ENCODE measurements at places on chromosomes 2 and 18.

GRCh38 chr2:7012141-7012764, 95.0 kb downstream of the RNF144A start:
- no peak for DNase-seq

DNA sequence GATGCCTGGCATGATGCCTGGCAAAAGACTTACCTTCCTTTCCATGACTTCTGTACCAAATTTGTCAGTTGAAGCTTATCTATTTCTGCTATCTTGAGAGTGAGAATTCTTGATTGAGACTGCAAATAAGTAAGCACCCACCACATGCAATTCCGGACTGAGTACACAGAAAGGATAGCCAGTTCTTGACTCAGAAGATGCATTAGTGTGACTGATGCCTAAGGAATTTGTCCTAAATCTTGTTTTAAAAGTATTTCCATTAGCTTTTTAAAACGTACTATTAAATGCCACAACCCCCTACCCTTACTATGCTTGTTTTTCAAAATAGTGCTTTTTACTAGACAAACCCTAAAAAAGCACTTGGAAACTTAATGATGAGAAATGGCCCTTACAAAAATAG, 545 bp downstream of the MPP4 start:
- no peak for DNase-seq

- no peak for DNase-seq
Measured at GRCh38 chr2:96864343-96865091, 5.4 kb downstream of the SEMA4C start.

- no peak for DNase-seq
Measured at GRCh38 chr2:117921520-117921919, 92.3 kb downstream of the CCDC93 start.

DNA sequence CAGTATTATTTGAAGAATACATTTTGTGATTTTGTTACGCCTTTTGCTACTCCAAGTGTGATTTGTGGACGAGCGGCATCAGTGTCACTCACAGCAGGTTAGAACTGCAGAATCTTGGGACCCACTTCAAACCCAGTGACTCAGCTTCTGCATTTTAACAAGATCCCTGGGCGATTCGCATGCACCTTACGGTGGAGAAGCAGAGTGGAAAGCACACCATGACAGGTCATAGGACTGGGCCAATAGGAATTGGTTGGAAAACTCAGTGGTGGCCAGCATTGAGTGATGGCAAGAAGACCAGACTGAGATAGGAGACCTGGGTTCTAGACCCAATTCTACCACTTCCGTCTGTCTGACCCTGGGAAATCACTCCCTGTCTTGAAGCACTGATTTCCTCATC, 26.3 kb downstream of the CTLA4 start:
- DNase-seq = no peak

GRCh38 chr2:193806088-193806774, 1611.5 kb upstream of the TMEFF2 start:
- DNase-seq = no peak

- DNase-seq = no peak
Measured at GRCh38 chr2:119433636-119434327, 2.1 kb downstream of the TMEM37 start.

GRCh38 chr18:903701-904100, 970 bp upstream of the ADCYAP1 start:
- DNase-seq = peak; percentile 13
